ENCODE measurements at places on chromosomes 6 and 20.

GRCh38 chr6:2179241-2179640, 66.2 kb downstream of the GMDS start:
- no peak for ATAC-seq

DNA sequence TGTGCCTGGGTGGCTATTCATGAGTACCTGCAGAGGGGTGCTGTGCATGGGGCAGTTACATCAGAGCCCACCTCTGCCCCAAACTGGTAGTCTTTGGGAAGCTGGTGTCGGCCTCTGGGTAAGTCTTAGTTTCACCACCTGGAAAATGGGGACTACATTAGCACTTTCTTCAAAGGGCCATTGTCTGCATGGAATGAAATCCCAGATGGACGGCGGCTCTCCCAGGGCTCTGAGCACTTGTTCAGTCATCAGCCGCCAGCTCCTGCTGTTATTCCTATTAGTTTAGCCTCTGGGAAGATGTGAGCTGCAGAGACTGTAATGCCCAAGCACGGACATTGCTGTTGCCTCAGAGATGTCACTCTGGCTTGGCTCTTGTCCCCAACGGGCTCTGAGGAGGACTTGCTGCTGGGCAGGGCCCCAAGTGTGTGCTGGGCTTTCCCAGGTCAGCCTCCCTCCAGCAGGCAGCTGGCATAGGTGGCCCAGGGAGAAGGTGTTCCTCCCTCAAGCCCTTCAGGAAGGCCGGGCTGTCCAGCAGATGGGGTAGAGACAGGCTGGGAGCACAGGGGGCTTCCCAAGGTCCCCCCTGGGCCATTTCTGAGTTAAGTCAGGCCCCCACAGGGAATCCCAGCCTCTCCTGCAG, 268.3 kb downstream of the TFAP2C start:
- ATAC-seq: no peak

GRCh38 chr6:149448821-149449453, 35.9 kb downstream of the ZC3H12D start:
- no peak for ATAC-seq

- ATAC-seq: no peak
Observed at GRCh38 chr6:144418959-144419545, 133.9 kb downstream of the UTRN start.

GRCh38 chr20:23662276-23662870, 24.6 kb upstream of the CST3 start:
- no peak for ATAC-seq

DNA sequence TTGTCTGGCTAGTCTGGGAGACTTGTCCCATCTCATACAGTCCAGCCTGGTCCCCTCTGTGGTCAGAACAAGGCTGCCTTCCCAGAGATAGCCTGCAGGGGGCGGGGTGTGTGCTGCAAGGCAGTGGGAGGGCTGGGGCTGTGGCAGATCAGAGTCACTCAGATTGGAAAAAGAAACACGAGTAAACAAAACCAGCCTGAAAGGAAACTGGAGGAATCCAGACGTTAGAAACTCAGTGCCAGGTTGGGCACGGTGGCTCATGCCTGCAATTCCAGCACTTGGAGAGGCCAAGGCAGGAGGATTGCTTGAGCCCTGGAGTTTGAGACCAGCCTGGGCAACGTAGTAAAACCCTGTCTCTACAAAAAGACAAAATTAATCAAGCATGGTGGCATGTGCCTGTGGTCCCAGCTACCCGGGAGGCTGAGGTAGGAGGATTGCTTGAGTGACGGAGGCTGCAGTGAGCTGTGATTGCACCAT, 20.2 kb downstream of the LEMD2 start:
- ATAC-seq: no peak

DNA sequence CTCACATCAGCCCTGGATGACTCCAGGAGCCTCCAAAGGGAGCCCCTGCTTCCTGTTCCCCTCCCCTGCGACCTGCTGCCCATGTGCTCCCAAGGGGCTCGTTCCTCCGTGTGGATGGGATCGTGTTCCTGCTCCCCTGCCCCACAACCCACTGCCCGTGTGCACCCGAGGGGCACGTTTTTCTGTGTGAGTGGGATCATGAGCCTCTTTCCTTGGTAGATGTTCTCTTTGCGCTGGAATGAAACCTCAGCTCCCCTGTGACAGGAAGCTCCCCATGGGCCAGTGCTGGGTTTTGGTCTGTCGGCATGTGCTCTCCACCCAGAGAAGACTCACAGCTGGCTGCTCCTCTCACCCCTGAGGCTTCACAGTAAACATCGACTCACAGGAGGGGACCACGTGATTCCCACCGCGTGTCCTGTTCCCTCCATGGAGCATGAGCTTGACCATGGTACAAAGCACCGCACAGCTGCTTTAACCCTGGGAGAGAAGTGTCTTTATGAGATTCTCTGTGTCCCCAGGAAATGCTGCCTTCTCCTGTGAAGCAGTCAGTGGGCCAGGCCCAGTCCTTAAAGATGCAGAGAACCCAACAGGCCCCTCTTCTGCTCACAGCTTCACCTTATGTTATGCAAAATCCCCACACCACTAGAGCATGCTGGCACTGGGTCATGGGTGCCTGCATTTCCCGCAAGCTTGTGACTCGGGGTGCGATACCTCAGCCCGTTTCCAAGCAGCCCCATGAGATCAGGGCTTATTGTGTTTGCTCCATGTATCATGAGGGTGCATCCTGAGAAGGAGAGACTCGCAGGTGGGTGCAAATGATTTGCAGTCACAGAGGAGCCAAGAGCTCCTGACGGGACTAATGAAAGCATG, 215.1 kb downstream of the ERMARD start:
- ATAC-seq: no peak

DNA sequence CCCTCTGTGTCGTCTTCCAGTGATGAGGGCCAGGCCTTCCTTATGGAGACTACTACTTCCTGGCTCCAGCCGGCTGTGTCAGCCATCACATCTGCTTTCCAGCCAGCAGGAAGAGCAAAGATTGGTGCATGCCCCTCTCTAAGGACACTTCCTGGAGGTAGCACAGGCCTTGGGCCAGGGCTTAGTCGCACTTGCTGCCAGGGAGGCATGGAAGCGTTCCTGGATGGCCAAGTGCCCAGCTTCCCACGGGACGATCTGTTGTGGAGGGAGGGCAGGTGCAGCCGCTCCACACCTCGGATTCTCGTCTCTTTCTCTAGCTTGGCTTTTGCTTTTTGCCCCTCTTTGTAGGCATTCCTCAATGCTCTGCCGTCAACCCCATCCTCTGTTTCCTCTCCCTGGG, 11.9 kb downstream of the ERMARD start:
- ATAC-seq: no peak

GRCh38 chr20:45444050-45444449, 25.5 kb upstream of the WFDC2 start:
- ATAC-seq: no peak

DNA sequence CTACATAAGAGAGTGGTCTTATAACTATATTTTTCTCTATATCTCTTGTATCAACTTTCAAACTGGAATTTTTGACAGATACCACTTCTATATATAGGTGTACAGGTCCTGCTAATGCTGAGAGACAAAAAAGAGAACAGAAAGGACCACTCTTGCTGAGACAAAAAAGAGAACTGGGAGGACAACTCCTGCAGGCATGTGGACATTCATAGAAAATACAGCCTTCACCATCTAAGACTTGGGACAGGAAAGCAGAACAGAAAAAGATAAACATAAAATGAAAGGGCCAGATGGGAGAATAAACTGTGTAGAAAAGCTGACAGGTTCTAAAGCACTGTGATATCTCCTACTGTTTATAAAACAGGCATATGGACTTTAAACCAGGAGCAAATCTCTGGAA, 541.0 kb upstream of the ADGRB3 start:
- ATAC-seq: no peak

DNA sequence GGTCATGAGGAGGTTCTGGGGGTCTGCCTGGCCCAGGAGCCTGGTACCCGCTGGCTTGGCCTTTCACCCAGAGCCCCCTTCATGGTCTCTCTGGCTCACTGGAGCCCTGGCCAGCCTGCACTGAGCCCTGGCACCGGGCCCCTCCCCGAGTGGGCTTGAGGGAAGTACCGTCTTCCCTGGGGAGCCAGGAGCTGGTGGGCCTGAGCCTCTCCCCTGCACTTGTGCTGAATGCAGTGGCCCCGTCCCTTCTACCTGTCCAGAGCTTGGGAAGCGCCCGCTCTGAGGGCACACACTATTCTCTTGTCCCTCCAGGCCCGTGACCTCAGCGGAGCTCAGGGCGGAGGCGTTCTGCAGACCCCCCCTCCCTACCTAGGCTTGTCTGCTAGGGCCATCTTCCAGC, 62.2 kb downstream of the TCP11 start:
- ATAC-seq: no peak

All from gastroesophageal sphincter (tissue), 4 donors.